ENCODE measurements at places on chromosomes 4 and X.

DNA sequence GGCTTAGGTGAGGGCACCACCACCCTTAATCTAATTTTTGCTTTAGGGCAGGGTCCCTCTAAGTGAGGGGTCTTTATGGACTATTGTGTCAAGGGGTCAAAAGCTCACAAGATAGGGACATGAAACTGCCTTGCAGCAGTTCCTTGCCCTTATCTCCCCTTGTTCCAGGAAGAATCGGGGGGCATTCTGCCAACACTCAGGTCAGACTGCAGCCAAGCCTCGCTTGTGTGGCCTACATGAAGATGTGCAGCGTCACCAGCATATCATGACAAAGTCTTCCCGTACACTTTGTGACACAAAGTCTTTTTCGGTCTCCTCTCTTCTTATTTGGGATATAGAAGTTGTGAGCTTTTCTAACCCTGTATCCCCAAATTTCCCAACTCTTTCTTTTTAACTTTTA lies 17.5 kb upstream of the USP9X start:
- no peak overlapping the region for H3K27ac ChIP-seq
- peaks cover 2% of the 10 kb centered on the region for H3K27me3 ChIP-seq
- no peak overlapping the region for H3K4me3 ChIP-seq
- no peaks in the 10 kb centered on the region for H3K4me1 ChIP-seq
- no peak for DNase-seq

DNA sequence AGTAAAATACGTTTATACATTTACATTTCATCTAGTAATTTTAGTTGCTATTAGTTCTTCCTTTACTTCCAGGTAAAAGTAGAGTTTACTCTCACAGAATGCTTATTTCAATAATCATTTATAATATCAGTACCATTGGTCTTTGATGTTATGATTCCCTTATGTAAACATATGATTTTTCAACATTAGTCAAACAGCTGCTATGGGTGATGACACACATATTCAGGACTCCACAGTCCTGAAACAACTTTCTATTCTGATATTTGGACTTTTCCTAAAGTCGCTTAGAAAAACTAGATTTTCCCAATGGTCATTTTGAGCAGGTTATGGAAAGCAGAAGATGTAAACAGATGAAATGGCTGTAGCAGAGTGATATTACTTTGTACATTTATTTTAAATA lies 369.8 kb downstream of the UNC5C start:
- no peaks in the 10 kb centered on the region for H3K36me3 ChIP-seq
- DNase-seq = no peak
- no peak overlapping the region for H3K27ac ChIP-seq
- no peaks in the 10 kb centered on the region for H3K4me1 ChIP-seq
- H3K27me3 ChIP-seq = no peaks in the 10 kb centered on the region

DNA sequence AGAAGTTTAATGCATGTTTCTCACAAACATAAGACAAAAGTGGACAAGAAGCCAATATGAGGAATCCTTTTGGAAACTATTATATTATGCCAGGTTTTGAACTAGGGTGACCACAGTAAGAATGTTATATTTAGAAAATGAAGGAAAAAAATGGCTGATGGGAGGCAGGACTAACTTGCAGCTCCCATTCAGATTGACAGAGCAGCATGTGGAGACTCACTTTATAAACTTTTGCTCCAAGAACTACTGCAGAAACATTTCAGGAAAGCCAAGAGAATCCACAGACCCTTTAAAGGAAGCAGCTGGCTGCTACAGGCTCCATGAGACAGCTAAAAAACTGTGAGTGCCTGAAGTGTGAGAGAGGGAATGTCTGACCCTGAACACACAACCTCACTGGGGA lies 738.6 kb upstream of the GRIA3 start:
- no peaks in the 10 kb centered on the region for H3K27me3 ChIP-seq
- H3K4me1 ChIP-seq = no peaks in the 10 kb centered on the region
- DNase-seq = no peak
- no peak overlapping the region for H3K4me3 ChIP-seq

DNA sequence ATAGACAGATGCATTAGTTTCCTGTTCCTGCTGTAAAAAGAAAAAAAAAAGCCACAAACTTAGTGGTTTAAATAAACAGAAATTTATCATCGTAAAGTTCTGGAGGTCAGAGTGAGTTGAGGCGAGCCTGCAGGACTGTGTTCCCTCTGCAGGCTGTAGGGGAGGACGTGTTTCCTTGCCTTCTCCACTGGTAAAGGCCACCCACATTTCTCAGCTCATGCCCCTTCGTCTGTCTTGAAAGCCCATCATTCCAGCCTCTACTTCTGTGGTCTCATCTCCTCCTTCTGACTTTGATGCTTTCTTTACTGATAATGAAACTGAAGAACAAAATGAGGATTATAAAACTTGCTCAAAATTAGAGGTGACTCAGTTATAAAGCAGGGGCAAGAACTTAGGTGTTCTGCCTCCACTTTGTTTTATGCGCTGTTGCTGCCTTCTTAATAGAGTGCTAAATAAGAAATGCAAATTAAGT lies 143.0 kb downstream of the STIM2 start:
- H3K27me3 ChIP-seq = no peaks in the 10 kb centered on the region
- peaks cover 34% of the 10 kb centered on the region for H3K4me1 ChIP-seq
- DNase-seq = no peak
- H3K36me3 ChIP-seq = peaks cover 3% of the 10 kb centered on the region
- H3K27ac ChIP-seq = peak overlapping the region; percentile 50
- peak overlapping the region; percentile 58 for H3K4me3 ChIP-seq

DNA sequence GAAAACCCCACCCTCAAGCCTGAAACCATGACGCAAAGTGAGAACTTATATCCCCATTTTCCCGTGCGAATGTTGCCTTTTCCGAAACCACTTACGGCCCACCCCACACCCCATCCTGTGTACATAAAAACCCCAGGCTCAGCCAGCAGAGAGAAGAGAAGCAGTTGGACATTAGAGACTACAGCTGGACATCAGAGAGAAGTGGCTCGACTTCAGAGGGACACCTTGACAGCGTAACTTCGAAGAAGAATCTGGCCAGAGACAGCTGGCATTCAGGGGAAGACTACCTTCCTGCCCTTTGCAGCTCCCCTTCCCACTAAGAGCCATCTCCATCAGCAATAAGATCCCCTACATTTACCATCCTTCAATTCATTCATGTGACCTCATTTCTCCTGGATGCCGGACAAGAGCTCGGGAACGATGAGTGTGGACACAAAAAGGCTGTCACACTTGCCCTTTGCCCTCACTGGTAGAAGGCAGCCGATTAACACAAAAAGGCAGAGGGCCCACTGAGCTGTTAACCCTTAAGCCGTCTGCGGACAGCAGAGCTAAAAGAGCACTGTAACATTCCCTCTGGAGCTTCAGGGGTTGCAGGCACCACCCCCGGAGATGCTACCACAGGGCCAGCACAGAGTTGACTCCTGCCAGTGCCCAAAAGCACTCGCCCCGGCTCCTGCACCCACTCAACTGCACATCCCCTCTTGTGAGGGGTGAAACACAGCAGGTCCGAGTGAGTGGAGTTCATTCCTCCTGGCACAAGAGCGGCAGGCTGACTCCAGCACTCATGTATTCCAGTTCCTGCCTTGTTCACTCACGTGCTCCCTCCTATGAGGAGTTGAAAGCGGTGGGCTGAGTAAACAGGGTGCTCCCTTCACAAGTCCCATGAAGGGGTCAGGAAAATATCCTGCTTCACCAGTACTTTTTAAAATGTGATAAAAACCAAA lies 7.5 kb downstream of the CHM start:
- no peaks in the 10 kb centered on the region for H3K27me3 ChIP-seq
- H3K36me3 ChIP-seq = no peaks in the 10 kb centered on the region
- no peak overlapping the region for H3K4me3 ChIP-seq
- peaks cover 8% of the 10 kb centered on the region for H3K4me1 ChIP-seq

All from immature natural killer cell (primary cell).